ENCODE measurements at places on chromosomes 6 and 20.

DNA sequence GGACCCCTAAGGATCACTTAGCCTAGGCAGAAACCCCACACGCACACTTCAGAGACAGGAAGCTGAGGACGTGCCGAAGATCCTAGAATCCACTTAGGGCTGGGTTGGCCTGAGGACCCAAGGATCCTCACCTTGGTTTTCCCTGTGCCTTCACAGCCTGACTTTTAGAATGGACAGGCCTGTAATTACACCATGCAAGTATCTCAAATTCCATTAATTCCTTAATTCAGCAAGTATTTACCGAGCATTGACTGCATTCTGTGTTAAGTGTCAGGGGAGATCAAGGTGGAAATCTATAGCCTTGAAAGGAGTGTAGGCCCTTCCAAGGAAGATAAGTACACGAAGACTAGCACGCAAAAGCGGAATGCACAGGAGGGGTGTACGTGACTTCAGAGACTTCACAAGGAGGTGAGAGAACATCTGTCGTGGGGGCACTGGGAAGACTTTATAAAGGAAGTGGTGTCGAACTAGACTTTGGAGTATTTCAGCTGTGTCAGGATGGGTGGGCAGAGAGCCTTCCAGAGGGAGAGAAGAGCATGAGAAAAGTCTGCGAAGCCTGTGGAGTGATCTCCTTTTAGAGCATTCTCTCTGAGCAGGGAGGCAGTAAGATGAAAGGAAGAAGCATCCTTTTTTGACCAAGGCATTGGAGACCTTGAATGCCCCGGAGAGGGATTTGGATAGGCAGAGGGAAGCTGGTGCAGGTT, 4.0 kb downstream of the DSP start:
- no peak for DNase-seq

DNA sequence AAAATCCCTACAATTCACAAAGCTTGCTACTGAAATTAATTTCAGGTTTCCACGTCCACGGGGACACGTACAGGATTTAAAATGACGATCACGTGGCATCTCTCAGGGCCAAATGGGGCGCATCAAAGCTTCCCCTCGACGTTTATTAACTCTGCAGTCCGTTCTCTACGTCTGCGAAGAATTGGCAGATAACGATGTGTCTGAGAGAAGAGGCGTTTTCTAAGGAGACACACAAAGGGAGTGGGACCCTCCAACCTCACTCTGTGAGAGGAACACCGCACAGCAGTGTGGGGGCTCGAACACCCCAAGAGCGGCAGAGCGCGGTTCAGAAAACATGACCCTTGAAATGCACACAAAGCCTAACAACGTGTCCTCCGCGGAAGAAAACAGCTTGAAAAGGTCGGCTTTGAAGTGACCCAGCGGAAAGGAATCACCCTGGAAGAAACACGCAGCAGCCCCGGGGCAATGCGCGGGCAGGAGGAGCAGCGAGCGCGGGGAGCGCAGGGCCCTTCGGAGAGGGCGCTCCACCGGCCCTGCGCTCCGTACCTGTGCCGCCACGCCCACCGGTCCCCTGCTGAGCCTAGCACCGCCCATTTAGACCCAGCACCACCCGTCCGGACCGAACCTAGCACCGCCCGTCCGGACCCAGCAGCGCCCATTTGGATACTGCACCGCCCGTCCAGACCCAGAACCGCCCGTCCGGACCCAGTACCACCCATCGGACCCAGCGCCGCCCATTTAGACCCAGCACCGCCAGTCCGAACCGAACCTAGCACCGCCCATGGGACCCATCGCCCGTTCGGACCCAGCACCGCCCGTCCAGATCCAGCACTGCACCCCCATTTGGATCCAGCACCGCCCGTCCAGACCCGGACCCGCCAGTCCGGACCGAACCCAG, 1.1 kb upstream of the AFDN start:
- DNase-seq, result no peak

DNA sequence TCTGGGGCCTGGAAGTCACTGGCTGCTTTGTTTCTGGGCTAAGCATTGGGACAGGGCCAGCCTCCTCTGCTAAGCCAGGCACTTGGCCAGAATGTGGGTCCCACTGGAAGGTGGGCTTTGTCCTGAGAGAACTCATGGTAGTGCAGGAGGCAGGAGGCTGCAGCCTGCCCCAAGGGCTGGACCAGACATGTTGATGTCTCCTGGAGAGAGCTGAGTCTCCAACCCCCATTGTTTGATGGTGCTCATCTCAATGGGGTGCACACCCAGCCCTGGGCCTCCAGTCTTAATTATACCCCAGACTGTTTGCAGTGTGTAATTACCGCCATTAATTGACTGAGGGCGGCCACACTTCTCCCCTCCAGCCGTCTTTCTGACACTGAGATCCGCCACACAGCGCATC, 220.5 kb upstream of the PMEPA1 start:
- DNase-seq, result no peak

DNA sequence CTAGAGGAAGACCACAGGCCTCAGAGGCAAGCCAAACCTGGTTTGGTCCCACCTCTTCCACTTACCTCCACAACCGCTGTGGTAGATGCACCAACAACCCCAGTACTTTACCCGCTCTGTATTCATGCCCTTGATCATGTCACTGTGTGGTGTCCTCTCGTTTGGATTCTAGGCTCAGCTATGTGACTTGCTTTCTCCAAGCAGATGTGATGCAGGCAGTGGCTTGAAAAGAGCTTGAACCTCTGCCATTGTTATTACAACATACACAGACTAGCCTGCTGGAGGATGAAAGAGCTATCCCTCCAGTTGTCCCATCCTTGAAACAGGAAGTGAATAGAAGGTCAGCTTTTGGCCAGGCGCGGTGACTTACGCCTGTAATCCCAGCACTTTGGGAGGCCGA, 147.7 kb downstream of the ZNF217 start:
- DNase-seq, result no peak

DNA sequence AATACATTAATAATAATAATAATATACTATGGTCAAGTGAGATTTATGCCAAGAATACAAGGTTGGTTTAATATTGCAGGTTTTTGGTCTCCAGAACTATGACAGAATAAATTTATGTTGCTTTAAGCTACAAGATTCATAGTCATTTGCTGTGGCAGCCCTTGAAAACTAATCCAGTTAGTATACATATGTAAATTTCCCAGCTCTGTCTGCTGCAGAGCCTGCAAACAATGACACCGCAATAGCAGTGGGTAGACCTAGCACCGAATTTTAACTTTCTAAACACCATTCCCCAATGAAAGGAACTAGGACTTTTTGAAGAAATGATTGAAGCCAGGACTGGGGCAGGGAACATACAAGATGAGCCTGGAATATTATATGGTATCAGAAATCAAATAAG, 647.7 kb upstream of the NRSN1 start:
- DNase-seq, result no peak

DNA sequence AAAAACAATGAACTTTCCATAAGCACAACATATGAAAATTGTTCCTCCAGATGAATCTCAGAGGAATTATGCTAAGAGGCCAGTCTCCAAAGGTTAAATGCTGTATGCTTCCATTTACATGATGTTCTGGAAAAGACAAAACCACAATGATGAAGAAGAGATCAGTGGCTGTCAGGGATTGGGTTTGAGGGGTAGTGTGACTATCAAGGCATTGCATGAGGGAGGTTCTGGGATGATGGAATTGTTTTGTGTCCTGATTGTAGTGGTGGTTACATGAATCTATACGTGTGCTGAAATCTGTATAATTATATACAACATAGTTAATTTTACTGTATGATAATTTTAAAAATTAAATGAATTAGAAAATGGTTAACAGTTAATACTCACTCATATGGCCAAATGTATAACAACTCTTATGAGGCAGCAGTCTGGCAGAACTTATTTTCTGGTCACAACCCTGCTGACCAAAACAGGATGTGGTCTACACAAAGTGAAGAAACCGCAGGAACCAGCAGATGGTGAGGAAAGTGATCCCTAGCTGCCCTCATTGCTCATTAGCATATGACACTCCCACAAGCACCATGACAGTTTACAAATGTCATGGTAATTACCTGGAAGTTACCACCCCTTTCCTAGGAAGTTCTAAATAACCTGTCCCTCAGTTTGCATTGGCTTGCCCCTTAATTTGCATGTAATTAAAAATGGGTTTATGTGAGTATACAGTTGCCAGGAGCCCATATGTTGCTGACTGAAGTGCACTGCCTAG, 31.9 kb downstream of the NSFL1C start:
- DNase-seq, result peak; percentile 28

GRCh38 chr20:57695012-57695411, 14.8 kb downstream of the PMEPA1 start:
- no peak for DNase-seq

DNA sequence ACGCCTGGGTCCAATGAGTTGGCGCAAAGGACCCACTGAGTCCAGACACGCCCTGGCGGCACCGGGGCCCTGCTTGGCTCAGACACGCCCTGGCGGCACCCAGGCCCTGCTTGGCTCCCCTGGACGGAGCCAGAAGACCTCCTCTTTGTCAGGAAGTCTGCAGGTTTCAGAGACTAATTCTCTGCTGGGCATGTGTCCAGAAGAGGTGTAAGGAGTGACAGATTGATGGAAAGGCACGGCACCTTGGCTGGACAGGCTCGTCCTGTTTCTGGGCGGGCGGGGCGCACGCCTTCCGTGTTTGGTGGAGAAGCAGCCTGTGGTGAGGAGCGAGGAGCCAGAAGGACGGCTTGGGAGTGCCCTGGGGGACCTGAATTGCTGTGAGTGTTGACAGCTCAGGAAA, 23.1 kb upstream of the DACT2 start:
- DNase-seq, result no peak

- DNase-seq, result no peak
Measured at GRCh38 chr6:142544199-142544838, 242.5 kb downstream of the ADGRG6 start.

- DNase-seq, result peak; percentile 95
Measured at GRCh38 chr20:62804627-62805154, at the start of gene OGFR. OGFR (plus strand) TSS chr20:62804835; CDS start chr20:62804860, 25 bp downstream.

DNA sequence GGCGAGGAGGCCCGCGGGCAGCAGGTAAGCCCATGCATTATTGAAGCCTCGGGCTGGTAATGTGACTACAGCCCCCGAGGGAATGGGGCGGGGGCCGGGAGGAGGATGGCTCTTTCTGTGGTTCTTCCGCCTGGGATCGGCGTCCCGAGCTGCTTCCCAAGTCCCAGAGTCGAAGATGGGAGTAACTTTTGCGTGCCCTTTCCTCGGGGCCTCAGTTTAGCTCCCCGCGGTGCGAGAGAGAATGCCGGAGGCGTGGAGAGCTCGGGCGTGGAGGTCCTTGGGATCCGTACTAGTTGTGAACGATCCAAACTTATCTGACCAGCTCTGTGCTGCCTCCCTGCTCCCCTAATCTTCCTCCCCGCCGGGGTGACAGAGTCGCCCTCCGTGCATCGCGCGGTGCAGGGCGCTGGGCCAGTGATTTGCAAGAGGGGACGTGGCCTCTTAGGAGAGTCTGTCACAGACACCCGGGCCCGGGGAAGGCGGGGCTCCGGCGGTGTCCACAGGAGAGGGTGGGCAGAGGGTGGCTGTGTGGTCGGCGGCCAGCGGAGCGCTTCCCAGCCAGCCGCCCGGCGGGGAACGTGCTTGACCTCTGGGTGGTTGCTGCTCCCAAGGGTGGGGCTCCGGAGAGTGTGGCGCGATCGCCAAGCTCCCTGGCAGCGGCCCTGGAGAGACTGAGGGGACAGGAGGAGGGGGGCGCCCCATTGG, 815 bp downstream of the UTRN start:
- DNase-seq, result peak; percentile 29

DNA sequence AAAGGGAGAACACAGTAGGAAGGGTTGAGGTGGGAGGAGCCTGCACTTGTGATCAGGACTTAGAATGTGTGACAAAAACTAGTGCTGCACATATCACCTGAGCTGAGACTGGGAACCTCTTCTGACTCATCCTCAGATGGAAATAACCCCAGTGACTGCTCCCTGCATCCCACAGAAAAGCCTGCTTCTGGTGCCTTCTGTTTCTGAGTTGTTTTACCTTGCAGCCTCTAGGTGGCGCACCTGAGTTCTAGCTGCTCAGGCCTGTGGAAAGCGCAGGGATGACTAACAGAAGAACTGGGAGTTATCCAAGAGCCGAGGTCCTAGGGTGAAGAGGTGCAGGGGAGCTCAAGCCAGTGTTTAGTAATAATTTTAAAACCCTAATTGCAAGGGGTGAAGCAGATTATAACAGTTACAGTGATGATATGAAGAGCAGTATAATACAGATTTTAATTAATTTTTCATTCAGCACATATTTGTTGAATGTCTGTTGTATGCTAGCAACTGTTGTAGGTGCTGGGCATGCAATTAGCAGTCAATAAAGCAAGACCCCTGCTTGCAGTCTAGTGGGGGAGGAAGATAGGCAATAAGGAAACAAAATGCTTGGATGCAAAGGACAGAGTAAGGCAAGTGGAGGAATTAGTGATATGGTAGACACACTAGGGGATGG, 302.5 kb downstream of the DHX35 start:
- peak; percentile 44 for DNase-seq

GRCh38 chr20:63064310-63064709, 57.5 kb upstream of the BHLHE23 start:
- DNase-seq, result no peak

DNA sequence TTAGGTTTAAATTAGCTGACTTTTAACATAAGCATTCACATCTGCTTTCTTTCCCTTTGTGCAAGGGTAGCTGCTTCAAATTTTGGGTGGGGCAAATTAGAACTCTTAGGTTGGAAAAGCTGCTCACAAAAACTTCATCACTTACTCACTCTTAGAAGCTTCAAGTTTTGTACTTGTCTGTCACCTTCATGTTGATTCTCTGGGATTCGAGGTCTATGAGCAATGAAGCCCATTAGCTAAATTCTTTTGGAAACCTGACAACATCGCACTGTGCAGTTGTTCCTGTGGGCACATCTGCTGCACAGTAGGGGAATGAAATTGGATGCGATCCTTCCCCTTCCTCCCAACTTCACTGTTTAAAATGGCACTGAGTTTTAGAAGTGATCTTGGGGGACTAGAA, 156.1 kb downstream of the UBE3D start:
- no peak for DNase-seq

DNA sequence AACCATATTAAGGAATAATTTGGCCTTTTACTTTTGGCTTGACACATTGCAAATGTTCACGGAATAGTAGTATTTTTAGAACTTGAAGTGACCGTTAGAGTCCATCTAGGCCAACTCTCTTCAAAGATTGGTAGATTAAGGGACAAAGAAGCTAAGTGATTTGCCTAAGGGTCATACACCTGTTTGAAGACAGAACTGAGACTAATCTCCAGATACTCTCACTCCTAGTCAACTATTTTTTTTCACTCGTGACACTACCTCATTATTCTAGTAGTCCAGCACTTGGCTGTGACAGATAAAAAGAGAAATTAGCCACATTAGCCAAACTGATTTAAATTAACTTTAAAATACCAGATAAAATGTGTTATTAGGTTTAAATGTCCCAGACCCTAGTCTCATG, 10.6 kb downstream of the ACSS2 start:
- no peak for DNase-seq

GRCh38 chr20:18728165-18728869, 85.3 kb upstream of the SCP2D1 start:
- peak; percentile 34 for DNase-seq

DNA sequence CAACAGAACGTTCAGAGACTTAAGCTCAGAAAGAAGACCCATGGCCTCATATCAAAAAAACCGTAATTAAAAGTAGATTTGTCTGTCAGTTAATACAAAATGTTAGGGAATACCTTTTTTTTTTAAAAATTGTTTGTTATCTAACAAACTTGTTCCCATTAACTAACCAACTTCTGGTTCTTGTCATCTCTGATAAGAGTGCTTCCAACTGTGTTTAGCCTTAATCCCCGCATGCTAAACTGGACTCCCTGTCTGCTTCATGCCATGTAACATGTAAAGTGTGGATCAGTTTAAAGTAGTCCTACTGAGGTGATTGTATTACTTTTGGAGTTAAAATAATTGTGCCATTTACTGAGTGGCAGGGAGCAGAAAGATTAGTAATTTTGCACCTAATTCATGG, 6.3 kb downstream of the JARID2 start:
- DNase-seq, result no peak

- DNase-seq, result no peak
Measured at GRCh38 chr6:71388068-71388744, 99.6 kb downstream of the OGFRL1 start.

All from GM19239 (cell line).